AG08395 (cell line): ENCODE measurements at places on chromosomes 1 and 21.

DNA sequence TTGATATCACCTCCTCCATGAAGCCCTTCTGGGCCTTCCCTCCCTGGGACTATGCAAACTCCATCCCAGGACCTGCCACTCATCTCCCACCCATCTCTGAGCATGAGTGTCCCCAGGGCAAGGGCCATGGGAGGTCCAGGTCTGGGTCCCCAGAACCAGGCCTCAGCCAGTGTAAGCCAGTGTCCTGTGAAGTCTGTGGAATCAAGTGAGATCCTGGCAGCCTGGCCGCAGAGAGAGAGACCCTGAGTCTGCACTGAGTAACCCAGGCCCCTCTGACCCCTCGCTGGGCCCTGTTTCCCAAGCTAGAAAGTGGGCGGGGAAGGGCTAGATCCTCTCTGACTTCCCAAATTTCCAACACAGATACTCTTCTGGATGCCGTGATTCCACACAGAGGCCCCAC lies 132.7 kb downstream of the DMRTB1 start:
- DNase-seq = no peak

GRCh38 chr1:11940260-11940921 lies 5.9 kb downstream of the PLOD1 start:
- peak; percentile 47 for DNase-seq

- no peak for DNase-seq
Measured at GRCh38 chr21:42124081-42124480, 53.0 kb downstream of the UMODL1 start.

DNA sequence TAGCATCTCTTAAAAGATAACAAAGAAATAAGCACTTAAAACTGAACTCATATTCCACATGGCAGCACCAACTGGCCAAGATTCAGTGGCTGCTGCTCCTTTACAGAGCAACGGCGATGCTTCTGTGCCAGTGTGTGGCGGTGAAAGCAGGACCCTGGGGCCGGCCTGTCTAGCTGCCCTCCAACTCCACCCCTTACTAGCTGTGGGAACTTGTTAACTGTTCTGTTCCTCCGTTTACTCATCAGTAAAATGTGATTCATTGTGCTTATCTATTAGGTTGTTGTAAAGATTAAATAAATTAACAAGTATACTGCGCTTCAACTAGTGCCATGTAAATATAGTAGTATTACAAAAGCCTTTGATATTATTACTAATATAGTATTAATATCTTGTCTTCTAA lies 133.2 kb downstream of the GDAP2 start:
- DNase-seq = no peak

DNA sequence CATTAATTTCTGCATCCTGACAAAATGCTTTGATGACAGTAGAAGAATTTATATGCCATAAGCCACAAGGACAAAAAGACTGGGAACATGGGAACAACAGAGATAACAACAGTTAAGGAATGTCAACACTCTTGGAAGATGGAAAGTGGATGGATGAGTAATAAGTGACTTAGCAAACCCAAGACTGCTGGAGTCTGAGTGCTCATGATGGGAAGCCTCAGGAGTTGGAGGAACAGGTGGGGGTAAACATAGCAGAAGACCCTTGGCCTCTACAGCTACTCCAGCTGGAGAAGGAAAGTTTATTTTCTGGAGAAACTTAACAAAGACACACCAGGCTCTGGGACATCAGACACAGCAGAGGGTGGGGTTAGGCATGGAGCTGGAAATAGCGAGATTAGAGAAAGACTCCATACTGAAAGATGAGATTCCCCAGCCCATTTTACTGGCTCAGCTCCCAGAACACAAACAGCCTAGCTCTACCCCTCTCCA lies 13.6 kb downstream of the G0S2 start:
- peak; percentile 26 for DNase-seq

DNA sequence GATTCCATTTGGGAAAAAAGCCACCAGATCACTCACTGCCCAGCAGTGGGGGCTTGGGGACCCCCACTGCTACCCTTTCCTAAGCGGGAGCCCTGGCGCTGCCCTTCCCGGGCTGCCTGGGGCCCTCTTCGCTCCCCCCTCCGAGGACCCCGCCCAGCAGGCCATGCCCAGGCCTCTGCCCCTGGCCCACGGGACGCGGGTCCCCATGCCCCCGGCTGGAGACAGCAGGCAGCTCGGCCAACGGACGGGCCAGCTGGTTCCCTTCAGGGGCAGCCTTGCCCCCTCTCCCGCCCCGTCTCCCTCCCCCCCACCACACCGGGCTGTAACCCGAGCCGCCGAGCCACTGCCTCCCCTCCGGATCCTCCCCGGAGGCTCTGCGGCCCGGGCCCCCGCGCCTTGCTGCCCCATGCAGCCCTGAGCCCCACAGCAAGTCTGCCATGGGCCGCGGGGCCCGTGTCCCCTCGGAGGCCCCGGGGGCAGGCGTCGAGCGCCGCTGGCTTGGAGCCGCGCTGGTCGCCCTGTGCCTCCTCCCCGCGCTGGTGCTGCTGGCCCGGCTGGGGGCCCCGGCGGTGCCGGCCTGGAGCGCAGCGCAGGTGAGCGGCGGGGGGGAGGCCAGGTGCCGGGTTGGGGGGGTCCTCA lies at the start of gene MMP23B:
Gene MMP23B, plus strand, starts transcription at position 392 of the 639 bp plus-strand sequence. Its CDS starts 46 bp downstream, at position 438.
- no peak for DNase-seq

- DNase-seq = no peak
Measured at GRCh38 chr1:180258935-180259334, 28.9 kb downstream of the LHX4 start.

GRCh38 chr1:60903591-60903990 lies 178.8 kb upstream of the NFIA start:
- DNase-seq = peak; percentile 38

- no peak for DNase-seq
Measured at GRCh38 chr1:72635719-72636118, 353.4 kb upstream of the NEGR1 start.

DNA sequence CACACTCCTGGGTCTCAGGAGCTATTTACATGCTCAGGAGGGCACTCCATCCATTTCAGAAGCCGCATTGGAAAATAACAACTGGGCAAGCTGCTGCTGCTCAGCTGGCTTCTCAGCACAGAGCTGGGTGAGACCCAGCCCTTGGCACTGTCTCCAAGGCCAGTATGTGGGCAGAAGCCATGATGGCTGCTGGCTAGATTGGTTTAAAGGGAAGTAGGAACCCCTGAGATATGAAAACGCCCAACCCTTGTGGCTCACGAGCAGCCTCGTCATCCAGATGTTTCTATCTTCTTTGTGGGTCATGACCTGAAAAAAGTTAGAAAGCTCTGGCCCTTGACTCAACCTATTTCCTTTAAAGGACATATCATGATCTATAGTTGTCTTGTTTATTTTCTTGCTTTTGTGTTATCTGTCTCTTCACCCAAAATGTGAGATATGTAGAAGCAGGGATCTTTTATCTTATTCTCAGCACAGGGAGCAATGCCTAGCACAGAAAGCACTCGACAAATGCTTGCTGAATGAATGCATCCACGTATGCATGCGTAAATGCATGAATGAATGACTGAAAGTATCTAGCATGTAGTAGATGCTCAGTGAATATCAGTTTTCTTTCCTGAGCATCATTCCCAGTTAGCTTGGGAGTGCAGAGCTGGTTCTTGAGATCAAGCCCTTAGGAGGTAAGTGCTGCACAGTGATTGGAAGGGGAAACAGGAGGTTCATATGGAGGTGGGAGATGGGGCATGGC lies 11.6 kb downstream of the MYBPH start:
- no peak for DNase-seq

GRCh38 chr1:91406773-91407389 lies 2.2 kb upstream of the HFM1 start:
- DNase-seq = peak; percentile 9

- DNase-seq = no peak
Measured at GRCh38 chr1:235663628-235664027, 14.0 kb upstream of the GNG4 start.

- no peak for DNase-seq
Measured at GRCh38 chr1:5896706-5897660, 95.2 kb downstream of the NPHP4 start.

GRCh38 chr21:30818837-30819610 lies 6.0 kb upstream of the KRTAP8-1 start:
- no peak for DNase-seq

- DNase-seq = no peak
Measured at GRCh38 chr21:41606706-41607105, 98.7 kb upstream of the TMPRSS2 start.

GRCh38 chr1:222620566-222620965 lies 2.7 kb downstream of the MIA3 start:
- DNase-seq = no peak

- DNase-seq = no peak
Measured at GRCh38 chr1:167630568-167631385, 745 bp downstream of the RCSD1 start.

DNA sequence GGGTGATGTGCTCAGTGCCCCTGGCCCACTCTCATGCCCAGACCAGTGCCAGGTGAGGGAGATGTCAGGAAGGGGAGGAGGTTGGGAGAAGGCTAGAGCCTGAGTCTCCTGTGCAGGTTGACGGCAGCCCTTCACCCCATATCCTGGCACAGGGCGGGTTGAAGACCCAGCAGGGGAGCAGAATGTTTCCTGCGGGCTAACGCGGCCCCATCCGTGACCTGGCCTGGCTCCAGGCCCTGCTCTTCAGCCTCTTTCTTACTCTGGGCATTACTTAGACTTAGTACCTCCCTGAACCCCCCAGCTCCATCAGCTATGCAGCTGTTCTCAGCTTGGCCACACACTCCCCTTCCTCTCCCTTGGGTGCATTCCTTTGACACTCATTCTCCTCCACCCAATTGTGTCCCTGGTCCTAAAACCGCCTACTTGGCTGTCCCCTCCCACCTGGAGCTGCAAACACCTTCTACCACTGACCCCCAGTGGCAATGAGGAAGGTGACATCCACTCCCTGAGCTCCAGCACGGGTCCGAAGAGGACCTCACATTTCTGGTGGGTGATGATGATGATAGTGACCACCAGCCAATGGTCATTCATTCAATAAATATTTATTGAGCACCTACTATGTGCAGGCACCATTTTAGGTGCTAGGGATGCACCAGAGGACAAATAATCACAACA lies 179.0 kb downstream of the PTPRU start:
- DNase-seq = no peak

- no peak for DNase-seq
Measured at GRCh38 chr1:172941945-172942344, 108.8 kb downstream of the TNFSF18 start.

GRCh38 chr1:97145321-97145956 lies 423.9 kb downstream of the PTBP2 start:
- peak; percentile 69 for DNase-seq

- DNase-seq = no peak
Measured at GRCh38 chr1:3030663-3031381, 9.6 kb downstream of the ACTRT2 start.

DNA sequence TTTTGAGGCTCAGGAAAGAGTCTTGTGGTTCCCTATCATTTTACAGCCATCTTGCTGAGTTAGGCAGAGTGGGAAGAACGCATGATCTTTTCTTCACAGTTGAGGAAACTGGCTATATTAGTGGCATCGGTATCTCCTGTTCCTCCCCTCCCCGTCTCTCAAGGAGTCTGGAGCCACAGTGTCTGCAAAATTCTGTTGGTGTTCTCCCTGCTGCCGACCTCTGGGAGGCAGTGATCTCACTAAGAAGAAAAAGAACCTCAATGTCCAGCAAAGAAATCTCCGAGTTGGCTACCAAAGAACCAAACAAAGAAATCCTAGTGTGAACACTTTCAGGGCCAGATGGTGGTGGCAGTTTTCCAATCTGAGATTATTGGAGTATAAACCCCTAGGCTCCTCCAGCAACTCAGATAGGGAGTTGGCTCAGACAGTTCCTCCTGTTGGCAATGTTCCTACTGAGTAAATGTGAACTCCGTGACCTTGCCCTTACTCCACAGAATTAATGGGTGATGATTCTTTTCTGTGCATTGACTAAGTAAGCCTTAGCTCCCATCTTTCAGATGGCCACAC lies 41.2 kb downstream of the PRAMEF20 start:
- no peak for DNase-seq

DNA sequence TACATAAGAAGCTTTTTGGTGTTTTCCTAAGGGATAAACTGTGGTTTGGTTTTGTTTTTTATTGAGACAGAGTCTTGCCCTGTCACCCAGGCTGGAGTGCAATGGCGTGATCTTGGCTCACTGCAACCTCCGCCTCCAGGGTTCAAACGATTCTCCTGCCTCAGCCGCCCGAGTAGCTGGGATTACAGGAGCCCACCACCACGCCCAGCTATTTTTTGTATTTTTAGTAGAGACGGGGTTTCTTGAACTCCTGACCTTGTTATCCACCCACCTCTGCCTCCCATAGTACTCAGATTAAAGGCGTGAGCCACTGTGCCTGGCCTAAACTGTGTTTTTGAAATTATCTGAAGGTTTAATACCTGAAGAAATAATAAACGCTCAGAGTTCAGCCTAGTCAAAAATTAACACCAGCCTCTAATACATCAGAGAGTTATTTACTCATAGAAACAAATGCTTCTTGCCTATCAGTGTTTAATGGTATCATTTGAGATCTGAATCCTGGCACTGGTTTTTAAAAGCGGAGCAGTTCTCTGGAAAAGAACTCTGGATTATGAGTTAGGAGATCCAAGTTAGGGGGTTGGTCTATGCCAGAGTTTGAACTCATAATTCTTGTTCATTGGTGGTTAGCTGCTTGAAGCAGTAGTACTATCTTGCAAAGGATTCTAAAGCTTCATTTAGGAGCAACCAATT lies 28.7 kb downstream of the ARID4B start:
- no peak for DNase-seq

DNA sequence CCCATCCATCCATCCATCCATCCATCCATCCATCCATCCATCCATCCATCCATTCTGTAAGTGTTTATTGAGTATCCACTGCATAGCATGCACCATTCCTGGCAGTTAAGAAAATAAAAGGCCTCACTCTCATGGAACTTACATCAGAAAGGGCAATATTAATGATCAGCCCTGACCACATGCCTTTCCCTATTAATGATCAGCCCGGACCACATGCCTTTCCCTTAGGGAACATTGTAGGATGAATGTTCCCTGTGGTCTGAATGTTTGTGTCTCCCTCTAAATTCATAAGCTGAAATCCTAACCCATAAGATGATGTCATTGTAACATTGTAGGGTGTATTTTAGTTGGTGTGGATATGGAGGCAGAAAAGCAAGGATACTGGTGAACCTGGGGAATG lies 365.8 kb downstream of the KIF26B start:
- DNase-seq = no peak

GRCh38 chr1:91015794-91016550 lies 5.9 kb downstream of the ZNF644 start:
- no peak for DNase-seq

DNA sequence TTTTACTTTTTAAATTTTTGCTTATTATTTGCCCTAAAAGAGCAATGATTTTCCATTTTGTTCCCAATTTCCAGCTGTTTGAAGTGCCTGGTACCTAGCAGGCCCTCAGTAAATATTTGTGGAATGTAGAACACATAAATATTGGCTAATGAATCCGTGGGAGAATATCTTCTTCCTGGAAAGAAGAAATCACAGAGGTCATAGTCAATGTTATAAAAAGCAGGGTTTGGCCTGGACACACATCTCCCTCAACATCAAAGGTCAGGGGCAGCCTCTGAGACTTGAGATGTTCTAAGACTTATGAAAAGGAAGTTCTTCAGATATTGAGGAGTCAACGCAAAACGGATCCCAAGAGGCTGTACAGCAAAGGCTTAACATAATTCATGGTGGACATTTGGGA lies 358.1 kb downstream of the HHAT start:
- DNase-seq = no peak

GRCh38 chr21:39588884-39589283 lies 23.9 kb upstream of the B3GALT5 start:
- DNase-seq = no peak
